NCI-H1417 treated with DMSO at 0.1 percent for 48 hours (cell line): ENCODE measurements at places on chromosomes 12 and 14.

DNA sequence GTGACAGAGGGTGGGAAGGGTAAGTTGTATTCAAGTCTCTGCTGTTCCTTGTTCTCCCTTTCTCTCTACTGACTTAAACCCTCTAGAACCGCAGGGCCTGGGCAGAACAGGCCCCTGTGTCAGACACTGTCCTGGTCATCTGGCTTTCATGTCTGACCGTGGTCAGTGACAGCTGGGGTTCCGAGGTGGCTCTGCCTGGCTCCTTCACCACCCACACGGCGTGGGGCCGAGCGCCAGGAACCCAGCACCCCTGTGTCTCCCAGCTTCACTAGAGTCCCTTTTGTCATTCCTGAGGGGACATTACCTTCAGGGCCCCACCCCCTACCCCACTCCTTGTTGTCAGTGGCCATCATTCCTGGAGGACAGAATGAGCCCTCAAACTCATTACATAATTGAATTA is 168.9 kb downstream of the ADGRD1 start:
- DNase-seq = no peak

DNA sequence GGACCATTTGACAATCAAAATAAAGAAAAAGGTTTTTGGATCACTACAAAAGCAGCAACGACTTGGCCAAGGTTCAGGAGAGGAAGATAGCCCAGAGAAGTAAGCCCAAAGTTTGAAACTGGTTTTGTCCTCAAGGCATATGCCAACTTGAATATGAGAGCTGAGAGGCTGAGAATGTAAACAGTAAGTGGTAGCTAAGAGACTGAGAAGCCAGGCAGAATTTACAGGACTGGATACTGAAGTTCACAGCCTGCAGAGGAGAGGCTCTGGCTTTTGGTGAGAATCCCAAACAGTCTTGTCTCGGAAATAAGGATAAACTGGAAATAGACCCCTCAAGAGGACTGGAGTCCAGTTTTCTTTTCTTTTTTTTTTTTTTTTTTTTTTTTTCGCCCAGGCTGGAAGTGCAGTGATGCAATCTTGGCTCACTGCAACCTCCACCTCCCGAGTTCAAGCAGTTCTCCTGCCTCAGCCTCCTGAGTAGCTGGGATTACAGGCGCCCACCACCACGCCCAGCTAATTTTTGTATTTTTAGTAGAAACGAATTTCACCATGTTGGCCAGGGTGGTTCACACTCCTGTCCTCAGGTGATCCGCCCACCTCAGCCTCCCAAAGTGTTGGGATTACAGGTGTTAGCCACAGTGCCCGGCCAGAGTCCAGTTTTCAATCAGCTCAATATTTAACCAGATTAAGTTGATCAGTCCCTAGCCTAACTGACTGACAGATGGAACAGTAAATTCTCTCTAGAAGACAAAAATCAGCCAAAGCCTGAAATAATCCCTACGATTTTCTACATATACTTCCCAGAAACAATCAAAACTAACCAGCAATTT is 82.6 kb upstream of the COCH start:
- no peak for DNase-seq

- DNase-seq = no peak
Observed at GRCh38 chr12:112944024-112944690, 5.9 kb downstream of the OAS3 start.

- no peak for DNase-seq
Observed at GRCh38 chr12:32568228-32568627, 110.9 kb upstream of the DNM1L start.

GRCh38 chr14:60677701-60678100 is 28.4 kb upstream of the SIX1 start:
- DNase-seq = no peak

DNA sequence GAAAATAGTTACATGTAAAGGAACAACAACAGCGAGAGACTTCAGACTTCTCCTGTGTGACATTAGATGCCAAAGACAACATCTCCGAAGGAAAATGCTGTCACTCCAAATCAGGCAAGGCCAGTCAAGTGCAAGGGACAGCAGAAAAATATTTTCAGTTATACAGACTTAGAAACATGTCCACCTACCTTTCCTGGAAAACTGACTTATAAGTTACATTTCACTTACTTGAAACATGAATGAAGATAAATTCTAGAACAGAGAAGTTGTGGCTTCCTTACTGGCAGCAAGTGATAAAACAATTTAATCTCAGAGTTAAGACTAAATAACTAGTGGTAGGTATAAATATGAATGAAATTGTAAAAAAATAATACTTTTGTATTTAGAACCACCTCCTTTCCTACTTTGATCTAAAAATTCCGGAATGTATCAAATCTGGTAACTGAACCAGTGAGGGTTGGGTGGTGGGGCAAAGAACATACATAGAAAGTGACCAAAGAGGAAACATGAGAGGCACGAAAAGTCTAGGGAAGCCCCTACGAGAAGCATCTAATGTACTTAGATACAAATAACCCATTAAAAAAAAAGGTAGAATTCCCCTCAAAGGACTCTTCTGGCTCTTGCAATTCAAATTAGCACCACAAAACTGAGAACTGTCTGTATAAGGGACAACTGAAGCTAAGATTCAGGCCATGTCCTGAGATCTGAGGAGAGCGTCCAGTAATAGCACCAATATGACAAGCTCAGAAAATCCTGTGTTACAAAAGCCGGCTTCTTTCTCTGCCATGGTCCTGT is 21.2 kb downstream of the MTHFD1 start:
- no peak for DNase-seq

DNA sequence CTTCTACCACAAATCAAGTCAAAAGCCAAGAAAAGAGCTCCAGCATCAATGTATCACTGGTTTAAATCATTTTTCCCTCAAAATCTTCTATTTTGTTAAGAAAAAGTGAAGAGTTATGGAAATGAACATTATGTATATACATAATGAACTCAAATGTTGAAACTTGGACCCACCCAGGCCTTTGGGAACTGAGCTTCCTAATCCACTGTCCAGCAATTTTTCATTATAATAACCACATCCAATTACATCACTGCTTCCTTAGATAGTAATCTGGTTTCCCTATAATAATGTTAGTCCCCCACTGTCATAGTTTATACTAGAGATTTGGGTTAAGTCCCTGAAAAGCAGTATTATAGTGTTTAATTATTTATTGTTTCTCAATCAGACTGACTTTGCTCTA is 170.9 kb downstream of the PIK3C2G start:
- DNase-seq = no peak

DNA sequence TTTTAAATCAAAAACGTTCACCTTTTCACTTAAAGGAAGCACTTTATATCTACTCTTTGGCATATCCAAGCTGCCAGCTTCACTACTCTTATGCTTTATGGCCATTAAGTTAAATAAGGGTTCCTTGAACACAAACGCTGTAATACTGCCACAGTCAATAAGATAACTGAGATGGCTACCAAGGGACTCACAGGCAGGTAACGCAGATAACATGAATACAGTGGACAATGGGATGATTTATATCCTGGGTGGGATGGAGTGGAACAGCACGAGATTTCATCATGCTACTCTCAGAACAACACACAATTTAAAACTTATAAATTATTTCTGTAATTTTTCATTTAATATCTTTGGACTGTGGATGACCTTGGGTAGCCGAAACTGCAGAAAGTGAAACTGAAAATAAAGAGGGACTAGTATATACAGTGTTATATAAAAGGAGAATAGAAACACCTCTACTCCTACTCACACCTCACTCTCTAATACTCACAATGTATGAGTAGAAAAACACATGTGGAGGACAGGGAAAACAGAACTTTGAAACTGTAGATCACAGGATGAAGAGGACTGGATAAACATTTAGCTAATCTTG is 367.3 kb downstream of the C12orf50 start:
- DNase-seq = no peak

DNA sequence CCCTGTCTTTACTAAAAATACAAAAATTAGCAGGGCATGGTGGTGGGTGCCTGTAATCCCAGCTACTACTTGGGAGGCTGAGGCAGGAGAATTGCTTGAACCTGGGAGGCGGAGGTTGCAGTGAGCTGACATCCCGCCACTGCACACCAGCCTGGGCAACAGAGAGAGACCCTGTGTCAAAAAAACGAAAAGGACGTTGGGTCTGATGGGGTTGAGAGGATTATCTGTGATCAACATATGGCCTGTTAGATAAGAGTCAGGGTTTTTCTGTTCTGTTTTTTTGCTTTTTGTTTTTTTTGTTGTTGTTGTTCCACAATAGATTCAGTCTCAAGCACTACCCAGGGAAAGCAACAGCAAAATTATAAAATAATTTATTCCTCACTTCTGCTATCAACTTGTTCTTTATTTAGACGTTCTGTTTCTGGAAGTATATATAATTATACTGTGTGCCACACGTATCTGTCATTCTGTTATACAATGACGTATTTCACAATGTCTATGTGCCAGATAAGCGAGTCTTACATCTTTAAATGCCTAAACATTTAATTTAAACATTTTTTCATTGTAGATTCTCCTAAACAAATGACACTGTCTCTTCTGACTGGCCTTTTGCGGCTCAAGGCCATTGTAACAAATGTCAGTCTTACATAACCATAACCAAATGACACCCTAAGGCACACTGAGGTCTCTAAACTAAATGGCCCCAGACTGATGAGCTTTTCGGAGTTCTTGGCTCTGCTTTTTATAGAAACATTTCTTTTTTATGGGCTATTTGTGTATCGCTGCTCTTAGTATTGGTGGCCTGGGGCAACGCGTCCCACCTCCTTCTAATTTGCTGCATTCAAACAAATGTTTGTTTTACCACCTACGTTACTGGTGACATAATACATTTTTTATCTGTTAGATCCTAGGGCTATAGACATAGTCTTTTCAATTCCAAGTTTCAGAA is 7.2 kb upstream of the P2RX4 start:
- DNase-seq = no peak

- no peak for DNase-seq
Observed at GRCh38 chr12:6980075-6980474, 9.4 kb downstream of the EMG1 start.

DNA sequence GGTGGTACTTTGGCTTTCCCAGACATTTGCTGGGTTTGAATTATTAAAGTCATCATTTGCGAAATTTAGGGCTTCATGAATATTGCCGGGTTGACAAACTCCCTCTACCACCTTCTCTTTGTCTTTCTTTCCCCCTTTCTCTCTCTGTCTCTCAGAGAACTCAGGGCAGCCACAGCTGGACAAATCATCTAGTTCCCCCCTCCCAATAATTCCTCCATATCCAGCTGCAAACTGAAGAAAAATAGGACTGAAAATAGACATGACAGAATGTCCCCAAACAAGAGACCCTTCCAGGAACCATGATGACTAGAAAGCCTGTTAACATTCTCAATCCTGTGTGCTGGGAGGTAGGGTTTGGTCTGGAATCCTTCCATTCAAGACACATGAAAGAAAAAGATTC is 67.1 kb upstream of the TBX5 start:
- DNase-seq = no peak

GRCh38 chr12:89863968-89864367 is 155.3 kb upstream of the ATP2B1 start:
- peak; percentile 11 for DNase-seq

GRCh38 chr12:127280393-127281275 is 986.3 kb upstream of the TMEM132C start:
- DNase-seq = no peak

DNA sequence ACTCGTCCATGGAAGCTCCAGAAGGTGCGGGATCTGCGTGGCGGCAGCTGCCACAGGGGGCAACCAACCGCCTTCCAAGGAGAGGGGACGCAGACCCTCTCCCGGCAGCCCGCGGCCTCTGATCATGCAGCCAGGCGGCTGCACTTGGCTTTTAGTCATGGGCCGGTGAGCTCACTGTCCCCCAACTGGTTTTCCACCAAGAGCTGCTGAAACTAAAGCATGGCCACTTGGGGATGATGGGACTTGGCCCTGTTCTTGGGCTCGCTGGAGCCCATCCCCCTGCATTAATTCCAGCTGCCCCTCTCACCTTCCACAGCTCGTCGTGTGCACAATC is 39.1 kb downstream of the CCDC85C start:
- no peak for DNase-seq

DNA sequence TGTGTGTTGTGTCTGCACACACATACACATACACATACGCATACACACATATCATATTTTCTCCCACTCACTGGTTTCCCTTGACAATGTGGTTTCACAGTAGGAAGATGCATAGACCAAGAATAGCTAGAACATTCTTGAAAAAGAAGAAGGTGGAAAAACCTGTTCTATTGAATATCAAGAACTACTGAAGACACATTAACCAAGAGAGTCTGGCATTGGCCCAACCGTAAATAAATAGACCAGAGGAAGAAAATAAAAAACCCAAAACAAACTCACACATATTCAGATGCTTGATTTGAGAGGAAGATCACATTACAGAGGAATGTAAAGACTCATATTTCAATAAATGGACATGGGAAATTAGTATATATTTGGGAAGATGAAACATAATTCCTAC is 311.3 kb downstream of the FOXG1 start:
- no peak for DNase-seq

DNA sequence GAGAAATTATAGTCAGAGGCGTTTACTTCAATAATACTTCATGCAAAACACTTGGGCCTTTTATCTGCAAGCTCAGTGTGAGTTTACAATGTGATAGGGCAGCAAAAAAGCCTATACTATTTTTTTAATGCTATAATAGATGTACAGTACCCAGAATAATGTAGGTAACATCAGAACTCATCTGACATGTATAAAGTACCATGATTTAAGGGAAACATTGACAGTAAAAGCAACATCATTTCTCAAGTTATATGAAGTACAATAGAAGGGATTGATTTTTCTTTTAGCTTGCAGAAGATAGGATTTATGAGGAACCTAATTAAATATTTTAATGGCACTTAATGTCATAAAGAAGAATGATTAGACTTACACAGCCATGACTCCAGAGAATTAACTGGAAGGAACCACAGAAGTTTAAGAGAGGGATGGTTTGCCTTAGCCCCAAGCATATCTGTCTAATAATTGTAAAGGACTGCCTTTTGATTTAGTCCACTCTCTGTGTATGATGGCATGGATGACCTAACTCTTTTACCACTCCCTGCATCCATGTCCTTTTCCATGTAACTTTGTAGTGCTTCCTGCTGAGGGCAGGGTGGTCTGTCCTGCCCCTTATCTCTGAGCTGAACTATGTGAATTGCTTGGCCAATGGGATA is 55.9 kb upstream of the MIS18BP1 start:
- no peak for DNase-seq

GRCh38 chr12:89038831-89039512 is 313.3 kb downstream of the DUSP6 start:
- no peak for DNase-seq

GRCh38 chr14:100858838-100859220 is 32.9 kb downstream of the MEG3 start:
- no peak for DNase-seq

DNA sequence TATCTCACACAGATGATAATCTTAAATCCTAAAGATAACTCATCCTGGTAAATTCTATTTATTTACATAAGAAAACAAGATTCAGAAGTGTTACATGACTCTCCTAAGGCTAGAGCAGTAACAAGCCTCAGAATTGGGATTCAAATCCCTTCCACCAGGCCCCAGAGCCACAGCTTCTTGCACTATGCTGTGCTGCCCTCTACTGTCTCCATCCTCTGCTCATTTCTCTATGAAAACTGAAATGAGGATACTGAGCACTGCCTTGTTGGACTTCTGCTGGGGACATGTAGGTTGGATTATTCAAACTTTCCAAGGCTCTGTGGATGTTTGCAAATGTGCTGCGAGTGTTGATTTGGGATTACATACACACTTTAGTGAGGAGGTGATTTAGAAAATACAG is 23.5 kb upstream of the C12orf50 start:
- no peak for DNase-seq
